Right ventricle myocardium inferior (tissue), 1 donor: ENCODE measurements at places on chromosomes 7 and 10. TPM values are rescaled to one million over a fixed set of nuclear protein-coding genes. Genes with fewer than 3 reads are reported as not detected.

The VSTM4 gene
- 21.8 TPM for total RNA-seq

The SSC4D gene
- total RNA-seq = 1.3 TPM

The MMP21 gene
- total RNA-seq = not detected

The RAB19 gene
- not detected for total RNA-seq

The SMIM30 gene
- 117 TPM for total RNA-seq

The AZGP1 gene
- total RNA-seq = 94.1 TPM

The LRMDA gene
- 22.3 TPM for total RNA-seq

The ANKRD61 gene
- total RNA-seq = not detected

The COL13A1 gene
- 1.0 TPM for total RNA-seq

The EEPD1 gene
- total RNA-seq = 11.5 TPM

The CYP2E1 gene
- total RNA-seq = 0.89 TPM

The NME8 gene
- total RNA-seq = not detected

The TRIL gene
- total RNA-seq = 2.3 TPM

The DMBT1 gene
- not detected for total RNA-seq

The PITRM1 gene
- 91.1 TPM for total RNA-seq

DNA sequence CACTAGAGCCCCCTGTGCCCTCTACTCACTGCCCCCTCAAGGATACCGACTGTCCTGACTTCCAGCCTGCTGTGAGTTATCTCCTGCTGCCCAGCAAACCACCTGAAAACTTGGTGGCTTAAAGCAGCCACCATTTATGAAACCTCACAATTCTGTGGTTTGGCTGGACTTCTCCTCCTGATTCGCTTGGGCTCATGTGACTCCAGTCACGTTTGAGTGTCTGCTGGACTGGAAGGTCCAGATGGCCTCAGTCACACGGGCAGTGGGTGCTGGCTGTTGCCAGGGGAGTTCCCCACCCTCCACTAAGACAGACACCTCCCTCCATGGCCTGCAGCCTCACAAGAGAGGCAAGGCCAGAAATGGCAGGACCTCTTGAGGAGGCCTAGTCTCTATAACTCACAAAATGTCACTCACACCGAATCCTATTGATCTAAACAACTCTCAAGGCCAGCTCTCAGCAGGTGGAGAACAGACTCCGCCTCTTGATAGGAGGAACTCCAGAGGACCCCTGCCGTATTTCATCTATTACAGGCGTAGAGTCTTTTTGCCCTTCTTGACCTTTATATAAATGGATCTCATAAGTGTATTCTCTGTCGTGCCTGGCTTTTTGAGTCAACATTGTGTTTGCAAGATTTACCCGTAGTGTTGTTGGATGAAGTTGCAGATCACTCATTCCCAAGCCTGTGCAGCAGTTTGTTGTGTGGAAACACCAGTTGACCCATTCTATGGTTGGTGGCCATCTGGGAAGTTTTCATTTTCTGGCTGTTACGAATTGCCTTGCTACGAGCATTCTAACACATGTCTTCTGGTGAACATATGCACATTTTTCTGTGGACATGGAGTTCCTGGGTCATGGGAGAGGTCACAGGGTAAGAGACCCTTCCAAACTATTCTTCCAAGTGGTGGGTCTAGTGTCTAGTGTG lies 48.3 kb downstream of the ZMIZ1 start:
- no peak for DNase-seq

GRCh38 chr7:142153400-142153799 lies 41.9 kb downstream of the MGAM2 start:
- no peak for DNase-seq

DNA sequence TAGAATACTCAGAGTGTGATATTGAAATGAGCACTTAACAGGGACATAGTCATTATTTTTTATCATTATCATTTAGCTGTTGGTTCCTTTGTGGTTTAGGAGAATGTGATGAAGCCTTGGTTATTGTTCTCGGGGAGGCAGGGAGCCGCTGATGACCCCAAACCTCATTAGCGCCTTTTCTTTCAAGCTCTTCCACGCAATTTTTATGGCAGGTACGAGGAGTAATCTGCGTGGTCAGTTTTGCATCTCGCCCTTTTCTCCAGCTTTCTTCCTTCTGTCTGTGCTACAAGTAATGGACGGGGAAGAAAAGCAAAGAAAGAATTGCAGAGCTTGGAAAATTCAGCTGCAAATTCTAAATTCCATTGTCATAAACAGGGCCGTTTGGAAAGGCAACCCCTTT lies 338.4 kb downstream of the GLRX3 start:
- DNase-seq = no peak

- DNase-seq = no peak
These were observed 103.5 kb downstream of the GPR26 start for GRCh38 chr10:123769647-123770046.

DNA sequence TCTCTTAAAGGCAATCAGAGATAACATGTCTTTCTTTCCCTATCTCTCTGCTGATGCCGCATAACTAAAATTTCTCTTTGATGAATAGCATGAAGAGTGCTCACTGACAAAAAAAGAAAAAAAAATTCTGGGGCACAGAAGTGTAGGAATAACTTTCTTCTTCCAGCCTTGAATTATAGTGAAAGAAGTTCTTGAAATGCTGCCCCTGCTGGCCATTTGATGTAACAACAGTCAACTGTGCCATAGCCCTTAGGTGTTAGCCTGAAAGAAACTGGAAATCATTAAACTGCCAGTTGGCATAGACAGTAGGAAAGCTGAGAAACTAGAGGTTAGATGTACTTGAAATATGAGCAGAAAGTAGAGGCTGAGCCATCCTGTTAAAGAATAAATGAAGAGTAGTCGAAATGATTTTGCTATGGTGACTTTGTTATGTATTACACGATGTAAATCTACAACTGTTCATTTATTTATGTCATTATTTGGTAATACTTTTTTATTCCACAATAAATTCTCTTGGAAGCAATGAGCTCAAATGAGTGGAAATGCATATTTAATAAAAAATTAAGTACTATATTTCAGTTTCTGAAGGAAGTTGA lies 48.3 kb upstream of the FAM171A1 start:
- no peak for DNase-seq

DNA sequence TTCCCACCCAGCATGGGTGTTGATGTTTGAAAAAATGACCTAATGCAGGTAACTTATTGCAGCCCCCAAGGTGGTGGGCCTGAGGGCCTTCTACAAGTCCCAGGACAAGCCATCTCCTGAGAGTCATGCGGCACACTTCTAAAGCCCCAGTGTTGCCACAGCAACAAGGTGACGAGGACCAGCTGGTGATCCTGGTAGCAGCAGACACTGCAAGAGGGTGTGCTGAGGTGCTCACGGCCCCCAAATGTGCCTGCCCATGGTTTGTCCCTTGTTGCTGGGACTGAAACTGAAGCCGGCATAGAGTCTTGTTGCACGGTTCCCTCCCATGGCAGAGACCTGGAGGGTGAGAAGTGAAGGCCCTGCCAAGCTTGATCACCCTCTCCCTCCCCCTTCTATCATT lies 333.2 kb upstream of the MGMT start:
- DNase-seq = no peak

- DNase-seq = no peak
These were observed 21.6 kb upstream of the PDCD4 start for GRCh38 chr10:110850099-110850498.

- no peak for DNase-seq
These were observed 33.7 kb downstream of the MINPP1 start for GRCh38 chr10:87538092-87539015.

- DNase-seq = peak; percentile 83
These were observed 109.4 kb upstream of the LANCL2 start for GRCh38 chr7:55255496-55256445.

GRCh38 chr10:133452453-133452852 lies 1.3 kb upstream of the SCART1 start:
- no peak for DNase-seq

GRCh38 chr10:127600479-127600878 lies 51.4 kb downstream of the NPS start:
- DNase-seq = no peak

- no peak for DNase-seq
These were observed 30.8 kb upstream of the GOT1 start for GRCh38 chr10:99461230-99461629.

GRCh38 chr7:103752995-103753394 lies 236.5 kb downstream of the RELN start:
- no peak for DNase-seq

DNA sequence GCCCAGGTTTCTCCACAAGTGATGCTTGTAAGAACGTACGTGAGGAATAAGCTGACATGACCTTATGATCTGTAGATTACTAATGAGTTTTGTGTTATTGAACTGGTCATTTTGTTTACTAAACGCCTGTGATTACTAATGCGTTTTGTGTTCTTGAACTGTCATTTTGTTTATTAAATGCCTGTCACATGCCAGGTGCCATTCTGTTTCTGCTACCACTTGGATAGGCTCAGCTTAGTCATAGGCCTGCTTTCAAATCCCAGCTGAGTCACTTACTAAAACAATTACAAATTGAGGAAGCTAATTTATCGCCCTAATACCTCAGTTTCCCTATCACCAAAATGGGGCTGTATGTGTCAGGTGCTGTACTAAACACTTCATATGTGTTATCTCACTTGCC lies 4.7 kb upstream of the HGF start:
- no peak for DNase-seq

DNA sequence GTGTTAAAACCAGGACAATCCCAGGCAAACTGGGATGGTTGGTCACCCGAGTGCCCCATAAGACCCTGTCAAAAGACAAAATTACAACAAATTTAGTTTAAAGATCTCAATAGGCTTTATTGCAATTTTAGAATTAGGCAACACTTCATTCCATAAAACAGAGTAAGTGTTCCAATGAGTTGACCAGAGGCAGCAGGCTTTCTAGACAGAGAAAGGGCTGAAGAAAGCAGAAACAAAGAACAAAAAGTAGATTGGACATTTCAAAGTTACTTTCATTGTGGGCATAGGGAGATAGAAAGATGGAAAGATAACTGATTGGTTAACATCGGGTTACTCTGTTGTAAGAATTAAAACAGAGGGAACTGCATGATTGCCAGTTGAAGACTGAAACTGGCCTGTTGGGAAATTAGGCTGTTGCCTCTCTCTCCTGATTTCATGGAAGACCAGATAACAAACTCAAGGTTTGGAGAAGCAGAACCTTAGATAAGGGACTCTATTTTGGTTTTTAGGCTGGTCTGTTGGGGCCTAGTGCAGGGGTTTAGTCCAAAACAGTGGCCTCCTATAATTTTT lies 36.3 kb downstream of the ENTPD1 start:
- DNase-seq = no peak

GRCh38 chr10:132790470-132790869 lies 4.5 kb upstream of the NKX6-2 start:
- DNase-seq = no peak

DNA sequence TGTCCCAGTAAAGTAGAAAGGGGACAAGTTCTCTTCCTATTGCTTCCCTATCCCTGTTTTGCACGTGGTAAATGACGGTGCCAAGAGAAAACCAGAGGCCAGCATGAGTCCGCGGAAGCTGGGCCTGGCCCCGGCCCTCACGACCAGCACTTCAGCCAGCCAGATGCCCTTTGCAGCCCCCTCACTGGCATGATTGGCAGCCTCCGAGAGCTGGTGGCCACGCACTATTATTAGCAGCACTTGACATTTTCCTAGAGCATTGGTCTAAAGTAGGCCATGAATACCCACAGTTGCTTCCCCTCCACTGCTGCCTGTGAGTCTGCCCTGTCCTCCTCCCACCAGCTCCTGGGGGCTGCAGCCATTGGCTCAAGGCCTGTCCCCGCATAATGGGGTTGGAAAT lies 369.1 kb downstream of the PLXNA4 start:
- no peak for DNase-seq

GRCh38 chr7:81064426-81064825 lies 145.6 kb upstream of the SEMA3C start:
- DNase-seq = no peak

- DNase-seq = no peak
These were observed 15.3 kb downstream of the PLXNA4 start for GRCh38 chr7:132560825-132561529.

DNA sequence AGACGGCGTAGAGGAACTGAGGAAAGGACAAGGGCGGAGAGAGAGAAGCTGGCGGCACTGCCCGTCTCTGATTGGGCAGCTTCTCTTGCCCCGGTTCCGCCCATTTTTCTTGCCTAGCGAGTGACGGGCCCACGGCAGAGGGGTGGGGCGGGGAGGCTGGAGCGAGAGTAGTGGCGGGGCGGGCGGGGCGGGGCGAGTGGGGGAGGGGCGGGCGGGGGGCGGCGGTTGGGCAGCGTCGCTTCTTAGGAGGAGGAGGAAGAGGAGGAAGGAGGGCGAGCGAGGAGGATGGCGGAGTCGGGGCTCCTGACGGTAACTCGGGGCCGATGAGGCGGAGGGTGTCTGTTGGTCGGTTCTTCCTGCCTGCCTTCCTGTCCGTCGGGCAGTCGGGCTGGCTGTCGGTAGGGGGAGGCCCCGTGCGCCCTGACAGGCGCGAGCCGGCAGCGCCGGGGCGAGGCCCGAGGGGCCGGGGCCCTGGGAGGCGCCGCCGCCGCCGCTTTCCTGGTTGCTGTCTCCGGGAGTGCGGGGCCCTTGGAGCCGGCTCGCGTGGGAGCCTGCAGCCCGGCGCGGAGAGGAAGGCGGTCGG lies at the start of gene SHOC2:
SHOC2 (plus strand) TSS at position 256 of the 583 bp plus-strand sequence. CDS start 44,755 bp downstream, outside the sequence.
- peak; percentile 100 for DNase-seq

GRCh38 chr7:83528925-83529423 lies 120.0 kb downstream of the SEMA3E start:
- no peak for DNase-seq

DNA sequence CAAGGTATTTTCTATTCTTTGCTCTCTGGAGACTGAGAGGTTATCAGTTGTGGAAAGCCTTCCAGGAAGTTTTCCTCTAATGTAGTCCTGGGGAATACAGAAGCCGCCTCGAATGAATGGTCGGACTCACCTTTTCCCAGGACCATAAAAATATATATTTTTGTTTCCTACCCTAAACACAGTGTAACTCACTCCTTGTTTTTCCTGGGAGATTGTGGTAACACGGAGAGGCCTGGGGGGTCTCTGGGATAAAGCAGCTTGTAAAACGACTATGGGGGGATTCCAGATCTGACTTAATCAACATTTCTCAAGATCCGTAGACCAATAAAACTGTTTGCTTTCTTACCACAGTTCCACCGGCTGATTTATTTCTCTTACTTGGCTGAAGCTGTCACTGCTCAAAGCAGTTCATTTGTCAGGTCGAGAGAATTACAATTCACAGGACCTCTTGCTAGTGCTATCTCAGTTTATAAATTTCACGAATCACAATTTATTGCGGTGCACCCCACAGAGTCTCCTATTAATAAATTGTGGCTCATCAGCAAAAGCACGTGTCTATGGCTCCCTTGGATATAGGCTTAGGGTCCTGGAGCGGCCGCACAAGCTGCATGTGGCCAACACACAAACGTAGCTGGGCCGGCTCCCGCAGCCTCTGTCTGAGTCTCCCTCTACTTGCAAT lies 176.3 kb upstream of the BMPER start:
- DNase-seq = no peak

- no peak for DNase-seq
These were observed 15.9 kb downstream of the SH3PXD2A start for GRCh38 chr10:103839519-103839871.

DNA sequence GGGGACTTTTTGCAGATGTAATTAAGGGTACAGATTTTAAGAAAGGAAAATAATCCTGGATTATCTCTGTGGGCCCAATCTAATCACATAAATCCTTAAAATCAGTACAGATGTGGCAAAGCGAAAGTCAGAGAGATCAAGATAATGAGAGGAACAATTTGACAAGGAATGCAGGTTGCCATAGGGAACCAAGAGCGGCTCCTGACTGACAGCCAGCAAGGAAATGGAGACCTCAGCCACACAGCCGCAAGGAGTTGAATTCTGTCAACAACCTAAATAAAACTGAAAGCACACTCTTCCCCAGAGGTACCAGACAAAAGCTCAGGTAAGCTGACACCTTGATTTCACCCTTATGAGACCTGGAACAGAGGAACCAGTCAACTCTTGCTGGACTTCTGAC lies 3.4 kb upstream of the PNPLA8 start:
- DNase-seq = no peak
